ENCODE measurements at places on chromosomes 12 and 14. TPM values are rescaled to one million over a fixed set of nuclear protein-coding genes. Genes with fewer than 3 reads are reported as not detected.

The SRP54 gene
- 70.7 TPM for total RNA-seq

The HPD gene
- total RNA-seq: not detected

The GPRC5D gene
- not detected for total RNA-seq

The ENDOU gene
- total RNA-seq: not detected

The SMIM41 gene
- total RNA-seq: not detected

The LPCAT3 gene
- 5.4 TPM for total RNA-seq

The HOXC10 gene
- not detected for total RNA-seq

The PTPN21 gene
- 10.5 TPM for total RNA-seq

The SERPINA3 gene
- 36.9 TPM for total RNA-seq

The SSTR1 gene
- 0.09 TPM for total RNA-seq

The ENO2 gene
- total RNA-seq: 5.6 TPM

The IL26 gene
- total RNA-seq: not detected

The DCAF11 gene
- 47.3 TPM for total RNA-seq

The TRPV4 gene
- 0.75 TPM for total RNA-seq

The FAM90A1 gene
- not detected for total RNA-seq

The OAS3 gene
- total RNA-seq: 5.5 TPM

The ACTR6 gene
- total RNA-seq: 10.5 TPM

The CKB gene
- 3.5 TPM for total RNA-seq

The MARK3 gene
- 83.3 TPM for total RNA-seq

The GLS2 gene
- total RNA-seq: under 0.01 TPM

The ADAMTS20 gene
- not detected for total RNA-seq

The CLEC1B gene
- total RNA-seq: not detected

The KLRF2 gene
- total RNA-seq: not detected

The PSMD9 gene
- 126 TPM for total RNA-seq

The KRT78 gene
- not detected for total RNA-seq

The IRAK4 gene
- 13.5 TPM for total RNA-seq

The IAPP gene
- not detected for total RNA-seq

The RGS6 gene
- not detected for total RNA-seq

The HCAR1 gene
- total RNA-seq: under 0.01 TPM

The SLC10A1 gene
- not detected for total RNA-seq

The DBX2 gene
- not detected for total RNA-seq

The CARMIL3 gene
- total RNA-seq: not detected

The AQP6 gene
- not detected for total RNA-seq

The WDR20 gene
- total RNA-seq: 13.6 TPM

The ANGEL1 gene
- 6.3 TPM for total RNA-seq

The COX8C gene
- not detected for total RNA-seq

The DENR gene
- 34.2 TPM for total RNA-seq

The AHNAK2 gene
- 78.0 TPM for total RNA-seq

The GPR137C gene
- 0.94 TPM for total RNA-seq

The TGM1 gene
- 0.75 TPM for total RNA-seq

The FAM181A gene
- not detected for total RNA-seq

The RIPK3 gene
- total RNA-seq: 3.5 TPM

The RAB5B gene
- total RNA-seq: 39.9 TPM

The KRT75 gene
- total RNA-seq: not detected

The FAM186B gene
- total RNA-seq: 0.09 TPM

The TOMM20L gene
- not detected for total RNA-seq

The ASB2 gene
- total RNA-seq: not detected
